ENCODE measurements at places on chromosomes 4 and X. TPM values are rescaled to one million over a fixed set of nuclear protein-coding genes. Genes with fewer than 3 reads are reported as not detected.

- no peak for DNase-seq
These were observed 211.8 kb downstream of the PPP4R3C start for GRCh38 chrX:27251369-27251768.

DNA sequence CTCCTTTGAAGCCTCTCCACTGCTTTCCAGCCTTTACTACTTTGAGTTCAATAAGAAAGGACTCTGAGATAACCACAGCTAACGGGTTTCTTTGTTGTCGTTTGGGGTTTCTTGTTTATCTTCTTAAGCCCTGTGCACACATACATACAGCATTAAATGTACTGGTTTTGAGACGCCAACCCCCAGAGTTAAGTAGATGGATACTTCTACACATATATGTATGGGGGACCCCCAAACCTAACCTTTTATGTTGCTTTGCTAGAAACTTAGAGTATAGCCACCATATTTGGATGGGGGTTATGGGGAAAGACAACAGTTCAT is 697 bp downstream of the CEP135 start:
- DNase-seq = no peak

DNA sequence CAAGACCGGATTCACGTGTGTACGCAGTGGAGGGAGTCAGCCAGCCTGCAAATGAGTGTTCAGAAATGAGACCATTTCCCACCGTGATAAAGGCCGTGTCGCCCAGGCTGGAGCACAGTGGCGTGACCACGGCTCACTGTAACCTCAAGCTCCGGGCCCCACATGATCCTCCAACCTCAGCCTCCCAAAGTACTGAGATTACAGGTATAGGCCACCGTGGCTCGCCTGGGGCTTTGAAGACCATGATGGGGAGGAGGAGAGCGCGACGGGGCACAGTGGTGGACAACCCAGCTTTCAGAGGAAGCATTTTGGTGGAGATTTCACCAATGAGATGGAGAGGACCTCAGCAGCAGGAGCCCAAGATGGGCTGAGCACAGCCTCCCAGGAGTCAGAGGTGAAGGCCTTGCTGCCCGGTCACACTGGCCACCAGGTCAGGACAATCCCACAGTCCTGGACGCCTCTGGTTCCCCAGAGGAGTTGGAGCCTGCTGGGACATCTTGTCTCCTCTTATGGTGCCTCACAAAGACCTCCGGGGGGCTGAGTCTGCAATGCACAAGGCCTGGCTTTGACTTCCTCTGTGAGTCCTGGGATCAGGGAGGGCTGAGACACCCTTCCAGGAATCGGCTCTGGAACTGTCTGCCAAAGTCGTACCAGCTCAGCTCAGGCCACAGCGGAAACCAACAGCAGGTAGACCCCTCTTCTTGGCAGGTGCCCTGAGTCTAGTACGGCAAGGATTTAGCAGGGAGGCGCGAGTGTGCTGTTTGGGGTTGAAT is 22.4 kb upstream of the MXD4 start:
- no peak for DNase-seq

GRCh38 chr4:154989511-154989910 is 208.4 kb downstream of the RBM46 start:
- DNase-seq = no peak

- DNase-seq = no peak
These were observed 154.6 kb downstream of the AFAP1 start for GRCh38 chr4:7785017-7785416.

- DNase-seq = no peak
These were observed 169.4 kb downstream of the AMELX start for GRCh38 chrX:11462648-11463047.

- DNase-seq = no peak
These were observed 37.8 kb downstream of the TRMT44 start for GRCh38 chr4:8478371-8478770.

- DNase-seq = no peak
These were observed 11.4 kb downstream of the ANK2 start for GRCh38 chr4:113060853-113061252.

DNA sequence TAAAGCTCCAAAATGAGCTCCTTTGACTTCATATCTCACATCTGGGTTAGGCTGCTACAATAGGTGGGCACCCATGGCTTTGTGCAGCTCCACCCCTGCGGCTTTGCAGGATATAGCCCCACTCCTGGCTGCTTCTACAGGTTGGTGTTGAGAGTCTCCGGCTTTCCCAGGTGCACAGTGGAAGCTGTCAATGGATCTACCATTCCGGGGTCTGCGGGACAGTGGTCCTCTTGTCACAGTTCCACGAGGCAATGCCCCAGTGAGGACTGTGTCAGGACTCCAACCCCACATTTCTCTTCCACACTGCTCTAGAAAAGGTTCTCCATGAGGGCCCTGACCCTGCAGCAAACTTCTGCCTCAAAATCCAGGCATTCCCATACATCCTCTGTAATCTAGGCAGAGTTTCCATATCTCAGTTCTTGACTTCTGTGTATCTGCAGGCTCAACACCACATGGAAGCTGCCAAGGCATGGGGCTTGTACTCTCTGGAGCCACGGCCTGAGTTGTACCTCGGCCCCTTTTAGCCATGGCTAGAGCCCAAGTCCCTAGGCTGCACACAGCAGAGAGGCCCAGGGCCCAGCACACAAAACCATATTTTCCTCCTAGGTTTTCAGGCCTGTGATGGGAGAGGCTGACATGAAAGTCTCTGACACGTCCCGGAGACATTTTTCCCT is 342.8 kb downstream of the FAM47B start:
- DNase-seq = no peak

DNA sequence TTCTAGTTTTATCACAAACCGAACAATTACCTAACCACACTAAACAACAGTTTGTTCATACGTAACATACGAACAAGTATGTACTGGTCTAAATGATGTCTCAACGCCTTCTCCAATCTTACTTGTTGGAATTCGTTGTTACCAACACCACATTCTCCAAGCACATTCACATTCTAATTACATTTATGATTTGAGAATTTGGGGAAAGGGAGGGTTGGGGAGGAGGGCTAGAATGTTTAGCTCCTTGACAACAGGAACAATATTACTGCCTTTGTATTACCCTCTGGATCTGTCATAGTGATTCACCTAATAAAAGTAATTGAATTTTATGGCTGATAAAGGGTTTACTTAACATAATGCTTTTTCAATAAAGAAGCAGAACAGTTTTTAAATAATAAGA is 24.4 kb downstream of the LCORL start:
- no peak for DNase-seq

GRCh38 chr4:163858515-163858914 is 364.0 kb downstream of the TMA16 start:
- DNase-seq = no peak

DNA sequence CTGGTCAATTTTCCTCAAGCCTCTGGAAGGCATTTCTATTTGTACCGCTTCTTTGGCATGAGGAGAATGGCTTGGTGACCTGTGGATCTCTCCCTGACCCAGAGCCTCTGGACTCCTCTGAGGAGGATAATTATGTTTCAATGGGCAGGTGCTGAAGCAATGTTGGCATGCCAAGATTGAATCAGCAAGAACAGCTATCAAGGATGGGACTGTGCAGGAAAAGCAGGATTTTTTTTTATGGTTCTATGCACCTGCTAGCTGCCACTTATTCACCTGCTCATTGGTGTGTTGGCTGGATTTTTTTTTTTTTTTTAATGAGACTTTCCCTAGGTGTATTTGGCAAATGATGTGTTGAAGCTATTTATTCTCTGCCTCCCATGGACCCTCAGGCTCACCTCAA is 821.2 kb downstream of the RPA4 start:
- no peak for DNase-seq

GRCh38 chrX:31392513-31392912 is 320.7 kb upstream of the FTHL17 start:
- DNase-seq = no peak

DNA sequence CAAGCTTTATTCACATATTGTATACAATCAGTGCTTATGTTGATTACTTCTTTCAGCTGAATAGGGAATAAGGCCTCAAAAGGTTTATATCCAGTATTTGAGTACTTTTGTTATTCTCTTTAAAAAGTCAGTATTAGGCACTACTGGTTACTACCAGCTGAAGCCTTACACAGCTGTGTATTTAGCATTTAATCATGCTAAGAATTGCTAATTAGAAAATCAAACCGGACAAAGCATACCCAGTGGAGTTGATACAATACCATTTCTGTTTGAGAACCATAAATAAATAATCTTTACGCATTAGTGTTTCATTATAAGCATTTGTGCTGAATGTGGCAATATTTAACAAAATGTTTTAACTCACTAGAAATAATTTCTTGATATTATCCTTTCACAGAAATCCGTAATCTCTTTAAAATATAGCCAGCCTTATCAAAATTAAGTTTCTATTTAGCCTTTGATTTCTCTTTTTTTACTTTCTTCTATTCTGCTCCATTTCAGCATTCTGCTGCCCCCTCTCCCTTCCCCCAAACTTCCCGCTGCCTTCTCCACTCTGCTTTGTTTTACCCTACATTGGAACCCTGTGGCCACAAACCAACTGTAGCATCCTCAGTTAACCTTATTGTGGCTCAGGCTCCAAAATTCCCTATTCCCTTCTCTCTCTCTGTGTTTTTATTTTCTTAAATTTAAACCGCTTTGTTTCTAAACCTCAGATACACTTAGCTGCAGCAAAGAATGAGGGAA is 37.8 kb downstream of the UGT8 start:
- no peak for DNase-seq

OTUD5 gene
- polyA plus RNA-seq = 66.9 TPM

MTNR1A gene
- 2.0 TPM for polyA plus RNA-seq

MAGEB1 gene
- not detected for polyA plus RNA-seq

ETDB gene
- polyA plus RNA-seq = not detected

HSD17B13 gene
- 0.36 TPM for polyA plus RNA-seq

PAGE1 gene
- polyA plus RNA-seq = not detected

IL2 gene
- not detected for polyA plus RNA-seq

TCEAL6 gene
- 0.49 TPM for polyA plus RNA-seq

CC2D2A gene
- 56.1 TPM for polyA plus RNA-seq

ATP2B3 gene
- 0.27 TPM for polyA plus RNA-seq

VEGFD gene
- 0.58 TPM for polyA plus RNA-seq

EDA2R gene
- 0.80 TPM for polyA plus RNA-seq
